Activated CD8-positive, alpha-beta memory T cell treated with anti-CD3 and anti-CD28 coated beads, Interleukin-2, amount 10 ng/mL, durations not matched to agents 7 days and 5 days (primary cell): ENCODE measurements at places on chromosomes 5 and 9.

DNA sequence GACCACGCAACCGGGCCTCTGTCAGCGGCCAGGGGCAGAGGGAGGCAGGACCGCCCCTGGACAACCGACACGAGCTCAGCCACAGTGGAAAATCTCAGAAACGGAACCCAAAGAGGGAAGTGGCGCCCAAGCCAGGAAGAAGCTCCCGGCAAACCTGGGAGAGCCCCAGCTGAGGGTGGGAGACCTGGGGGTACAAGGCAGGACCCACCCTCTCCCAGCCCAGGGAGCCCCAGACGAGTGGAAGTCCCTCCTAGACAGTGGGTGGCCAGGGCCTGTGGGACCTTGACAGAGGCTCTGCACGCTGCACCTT, 3.0 kb downstream of the SLC12A7 start:
- no peak for DNase-seq

GRCh38 chr9:135610290-135611141, 28.8 kb downstream of the GLT6D1 start:
- peak; percentile 8 for DNase-seq

DNA sequence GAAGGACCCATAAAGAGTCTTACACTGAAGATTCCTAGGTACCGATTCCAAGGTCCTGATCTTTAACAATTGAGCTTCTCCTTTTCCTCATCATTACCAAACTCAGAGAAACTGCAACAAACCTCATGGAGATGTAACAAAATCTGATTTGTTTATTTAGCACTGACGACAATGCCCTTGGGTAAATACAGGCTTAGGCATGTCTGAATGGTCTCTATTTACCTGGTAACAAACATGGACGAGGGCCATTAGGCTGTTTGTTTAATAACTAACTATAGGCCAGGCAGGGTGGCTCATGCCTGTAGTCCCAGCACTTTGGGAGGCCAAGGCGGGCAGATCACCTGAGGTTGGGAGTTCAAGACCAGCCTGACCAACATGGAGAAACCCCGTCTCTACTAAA, 333.3 kb downstream of the AGTPBP1 start:
- no peak for DNase-seq

- DNase-seq: no peak
Measured at GRCh38 chr5:170757182-170757601, 26.3 kb upstream of the GABRP start.

DNA sequence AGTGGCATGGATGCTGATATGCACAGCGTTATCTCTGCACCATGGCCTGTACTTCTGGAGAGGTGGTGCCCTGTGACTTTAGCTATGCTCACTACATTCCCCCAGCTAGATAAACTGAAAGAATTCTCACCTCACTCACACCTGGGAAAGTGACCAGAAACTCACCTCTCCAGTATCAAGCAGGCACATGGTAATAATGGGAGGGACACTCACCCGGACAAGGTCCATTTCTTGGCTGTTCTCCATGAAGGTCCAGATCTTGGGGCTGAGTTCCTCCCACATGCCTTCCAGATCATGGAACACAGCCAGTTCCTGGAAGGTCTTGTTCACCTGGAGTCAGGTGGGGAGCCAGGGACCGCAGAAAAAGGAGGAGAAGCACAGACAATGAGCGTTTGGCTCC, 72.8 kb downstream of the NIPSNAP3B start:
- DNase-seq: no peak

DNA sequence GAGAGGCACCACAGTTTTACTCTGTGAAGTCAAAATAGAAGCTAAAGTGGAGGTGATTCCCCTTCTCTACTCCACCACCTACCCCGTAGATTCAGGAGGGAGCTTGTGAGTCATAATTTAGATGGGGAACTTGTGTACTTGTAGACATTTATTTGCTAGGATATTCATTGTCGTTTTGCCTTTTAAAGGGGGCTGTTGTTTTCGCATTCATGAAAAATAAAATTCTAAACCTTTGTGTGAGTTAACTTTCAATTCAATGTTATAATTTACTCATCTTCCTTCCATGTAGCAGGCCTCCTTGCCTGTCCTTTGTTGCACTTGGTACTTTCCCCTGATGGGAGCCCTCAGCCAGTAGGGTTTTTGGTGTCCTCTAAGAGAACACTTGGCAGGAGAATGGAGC, 22.0 kb downstream of the SECISBP2 start:
- DNase-seq: no peak

GRCh38 chr9:93061260-93061751, 2.8 kb downstream of the SUSD3 start:
- DNase-seq: no peak

DNA sequence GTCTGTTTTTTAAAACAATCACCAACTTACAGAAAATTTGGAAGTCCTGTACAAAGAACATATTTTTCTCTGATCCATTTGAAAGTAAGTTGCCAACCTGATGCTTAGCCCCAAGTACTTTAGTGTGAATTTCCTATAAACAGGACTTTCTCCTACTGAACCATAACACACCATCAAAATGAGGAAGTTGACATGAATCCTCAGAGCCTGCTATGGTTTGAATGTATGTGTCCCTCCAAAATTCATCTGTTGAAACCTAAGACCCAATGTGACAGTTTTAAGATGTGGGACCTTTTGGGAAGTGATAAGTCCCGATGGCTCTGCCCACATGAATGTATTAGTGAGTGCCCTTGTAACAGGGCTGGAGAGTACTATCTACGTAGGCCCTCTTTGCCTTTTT, 6.4 kb upstream of the ACOT12 start:
- DNase-seq: no peak
